ENCODE measurements at places on chromosomes 2 and 18. TPM values are rescaled to one million over a fixed set of nuclear protein-coding genes. Genes with fewer than 3 reads are reported as not detected.

GRCh38 chr2:185145316-185146121 lies 547.2 kb downstream of the ZNF804A start:
- DNase-seq = no peak

DNA sequence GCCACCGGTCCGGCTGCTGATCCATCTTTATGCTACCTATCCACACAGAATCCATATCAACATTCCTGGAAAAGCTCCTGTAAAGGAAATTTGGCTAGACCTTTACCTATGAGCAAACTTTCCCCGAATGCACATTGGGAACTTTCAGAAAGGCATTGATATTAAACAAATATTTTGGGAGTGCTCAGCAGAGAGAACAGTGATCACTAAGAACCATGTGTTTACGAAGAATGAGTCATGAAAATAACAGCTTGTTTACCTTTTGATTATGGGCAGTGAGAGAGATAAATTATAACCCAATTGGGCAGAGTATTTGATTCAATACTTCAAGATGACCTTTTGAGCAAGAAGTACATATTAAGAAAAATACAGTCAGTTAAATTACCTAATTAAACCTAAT lies 189.7 kb upstream of the CDH2 start:
- no peak for DNase-seq

- no peak for DNase-seq
Observed at GRCh38 chr2:227198866-227199265, 34.4 kb downstream of the COL4A3 start.

DNA sequence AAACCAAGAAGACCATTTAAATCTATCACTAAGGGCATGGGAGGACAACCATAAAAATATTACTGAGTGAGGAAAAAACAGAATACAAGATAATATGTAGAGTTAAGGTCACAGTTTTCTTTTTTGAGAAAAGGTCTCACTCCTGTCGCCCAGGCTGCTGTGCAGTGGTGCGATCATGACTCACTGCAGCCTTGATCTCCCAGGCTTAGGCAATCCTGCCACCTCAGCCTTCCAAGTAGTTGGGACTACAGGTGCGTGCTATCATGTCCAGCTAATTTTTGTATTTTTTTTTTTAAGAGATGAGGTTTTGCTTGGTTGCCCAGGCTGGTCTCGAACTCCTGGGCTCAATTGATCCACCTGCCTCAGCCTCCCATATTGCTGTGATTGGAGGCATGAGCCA lies 24.0 kb downstream of the POLR1A start:
- no peak for DNase-seq

- no peak for DNase-seq
Observed at GRCh38 chr2:174195253-174195652, 53.1 kb downstream of the OLA1 start.

DNA sequence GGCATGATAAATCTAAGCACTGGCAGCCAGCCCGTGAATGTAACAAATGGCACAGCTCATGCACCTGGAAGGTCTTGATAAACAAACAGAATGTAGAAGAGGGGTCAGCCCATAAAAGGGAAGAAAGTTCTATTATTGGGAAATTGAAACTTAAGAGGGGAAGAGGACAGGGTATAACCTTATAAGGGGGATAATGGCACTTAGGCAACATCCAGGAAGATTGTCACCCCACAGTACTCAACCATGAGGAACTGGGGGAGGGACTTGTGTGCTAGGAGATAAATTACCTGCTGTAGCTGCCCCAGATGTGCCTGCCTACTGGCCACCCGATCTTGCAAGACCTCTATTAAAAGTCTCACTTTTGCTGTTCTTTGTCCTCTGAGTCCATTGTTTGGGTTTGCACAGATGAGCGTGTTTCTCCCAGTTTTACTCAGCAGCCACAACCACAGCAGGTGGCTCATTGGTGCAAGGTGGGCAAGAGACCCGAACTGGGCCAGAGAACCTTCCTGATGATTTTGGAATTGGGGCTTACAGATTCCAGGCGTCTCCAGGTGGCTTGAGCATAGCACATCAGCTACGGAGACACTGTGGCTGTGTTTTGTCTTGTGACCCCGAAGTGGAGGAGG lies 79.0 kb upstream of the TAF1B start:
- no peak for DNase-seq

DNA sequence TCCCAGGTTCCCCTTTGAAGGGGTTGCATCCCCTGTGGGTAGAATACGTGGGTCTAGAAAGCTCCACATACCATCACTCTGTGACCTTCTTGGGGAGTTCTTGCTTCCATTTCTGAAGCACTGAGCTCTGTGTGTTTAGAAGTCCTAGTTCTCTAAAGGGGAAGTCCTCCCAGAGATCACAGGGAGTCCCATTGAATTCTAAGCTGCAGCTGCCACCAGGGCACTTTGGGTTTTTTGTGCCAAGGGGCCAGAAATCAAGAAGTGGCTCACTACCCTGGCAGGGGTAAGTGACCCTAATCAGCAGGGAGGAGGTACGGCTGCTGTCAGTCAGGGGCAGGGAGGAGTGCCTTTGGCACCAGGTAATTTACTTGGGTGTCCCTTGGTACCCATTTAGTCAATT lies 70.9 kb downstream of the EHD3 start:
- DNase-seq = no peak

GRCh38 chr2:10319892-10320574 lies 17.3 kb downstream of the HPCAL1 start:
- no peak for DNase-seq

GRCh38 chr18:62523631-62524439 lies 1.0 kb downstream of the ZCCHC2 start:
- DNase-seq = peak; percentile 52

- no peak for DNase-seq
Observed at GRCh38 chr2:148720501-148721001, 76.0 kb downstream of the EPC2 start.

- DNase-seq = no peak
Observed at GRCh38 chr2:188580738-188581137, 289.1 kb downstream of the GULP1 start.

DNA sequence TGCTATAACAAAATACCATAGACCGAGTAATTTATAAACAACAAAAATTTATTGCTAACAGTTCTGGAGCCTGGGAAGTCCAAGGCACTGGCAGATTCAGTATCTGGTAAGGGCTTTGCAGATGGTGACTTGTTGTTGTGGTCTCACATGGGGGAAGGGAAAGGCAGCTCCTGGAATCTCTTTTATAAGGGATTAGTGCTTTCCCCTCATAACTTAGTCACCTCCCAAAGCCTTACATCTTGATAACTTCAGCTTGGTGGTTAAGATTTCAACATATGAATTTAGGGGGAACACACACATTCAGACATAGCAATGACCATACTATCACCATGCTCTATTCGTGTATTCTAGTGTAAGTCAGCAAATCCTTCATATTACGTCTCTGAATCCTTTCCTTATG lies 447.6 kb upstream of the TCF4 start:
- no peak for DNase-seq

DNA sequence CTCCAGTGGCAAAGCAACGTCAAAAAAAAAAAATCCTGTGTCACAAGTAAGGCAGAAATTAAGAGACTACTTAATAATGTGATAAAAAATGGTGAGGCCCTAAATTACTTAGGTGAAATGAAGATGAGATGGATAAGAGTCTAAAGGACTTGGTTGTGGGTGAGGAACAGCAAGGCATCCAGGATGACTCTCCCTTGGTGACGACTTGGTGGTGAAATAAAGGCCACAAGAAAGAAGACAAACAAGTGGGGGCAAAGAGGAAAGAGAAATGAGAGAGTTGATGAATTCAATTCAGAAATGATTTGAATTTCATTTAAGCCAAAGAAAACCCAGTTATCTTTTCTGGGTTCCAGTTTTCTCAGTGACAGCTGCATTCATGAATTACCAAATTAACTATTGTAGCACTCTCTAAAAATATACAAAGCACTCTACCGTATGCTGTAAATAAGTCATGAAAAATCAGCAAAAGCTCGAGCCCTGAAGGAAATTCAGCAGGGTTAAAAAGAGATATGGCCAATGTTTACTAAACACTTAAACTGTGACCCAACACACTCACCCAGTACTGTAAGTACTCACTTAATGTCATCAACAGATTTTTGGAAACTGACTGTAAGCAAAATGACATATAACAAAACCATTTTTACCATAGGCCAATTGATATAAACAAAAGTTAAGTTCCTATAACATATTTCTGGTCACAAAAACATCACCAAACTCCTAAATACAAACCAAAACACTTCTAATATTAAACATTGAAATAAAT lies 1.4 kb downstream of the METTL8 start:
- no peak for DNase-seq

GRCh38 chr18:48875942-48876511 lies 74.7 kb downstream of the SMAD7 start:
- DNase-seq = peak; percentile 47

DNA sequence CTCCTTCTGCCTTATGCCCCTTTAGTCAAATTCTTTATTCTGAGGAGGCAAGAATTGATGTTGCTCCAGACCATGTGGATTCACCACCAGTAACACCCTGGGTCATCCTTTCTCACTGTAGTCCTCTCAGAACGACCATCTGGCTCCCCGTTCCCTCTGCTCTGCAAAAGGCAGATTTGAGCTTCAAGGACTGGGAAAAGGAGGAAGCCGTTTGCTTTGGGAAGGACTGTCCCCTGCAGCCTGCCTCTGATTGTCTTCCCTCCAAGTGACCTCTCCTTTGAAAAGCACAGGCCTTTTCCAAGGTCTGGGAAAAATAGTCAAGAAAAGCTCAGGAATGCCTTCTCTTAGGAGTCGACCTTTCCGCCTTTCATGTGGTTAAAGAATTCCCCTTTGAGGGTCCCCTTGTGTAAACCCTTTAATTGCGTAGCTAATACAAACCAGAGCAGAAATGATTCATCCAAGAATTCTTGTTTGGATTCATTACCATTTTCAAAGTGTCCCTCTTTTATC lies 130.1 kb upstream of the COPS8 start:
- peak; percentile 25 for DNase-seq

GRCh38 chr2:21330786-21331391 lies 207.1 kb downstream of the TDRD15 start:
- DNase-seq = no peak

DNA sequence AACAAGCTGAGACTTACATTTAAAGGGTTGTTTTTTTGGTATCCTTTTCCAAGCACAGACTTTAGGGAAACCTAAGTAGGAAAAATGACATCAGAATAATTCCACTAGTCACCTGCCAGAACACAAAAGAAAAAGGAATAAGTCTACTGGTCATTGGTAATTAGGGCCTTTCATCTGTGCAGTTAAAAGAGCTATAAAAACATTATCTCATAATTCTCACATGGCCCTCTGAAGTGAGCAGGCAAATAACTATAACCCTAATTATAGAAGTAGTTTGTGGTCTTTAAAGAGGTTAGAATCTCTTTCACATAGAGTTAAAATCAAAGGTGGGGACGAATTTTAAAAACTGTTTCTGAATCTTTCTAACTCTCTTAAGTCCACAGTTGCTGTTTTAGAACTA lies 111.1 kb upstream of the B3GNT2 start:
- DNase-seq = no peak

- DNase-seq = no peak
Observed at GRCh38 chr18:13623348-13623747, 103.0 kb downstream of the FAM210A start.

DNA sequence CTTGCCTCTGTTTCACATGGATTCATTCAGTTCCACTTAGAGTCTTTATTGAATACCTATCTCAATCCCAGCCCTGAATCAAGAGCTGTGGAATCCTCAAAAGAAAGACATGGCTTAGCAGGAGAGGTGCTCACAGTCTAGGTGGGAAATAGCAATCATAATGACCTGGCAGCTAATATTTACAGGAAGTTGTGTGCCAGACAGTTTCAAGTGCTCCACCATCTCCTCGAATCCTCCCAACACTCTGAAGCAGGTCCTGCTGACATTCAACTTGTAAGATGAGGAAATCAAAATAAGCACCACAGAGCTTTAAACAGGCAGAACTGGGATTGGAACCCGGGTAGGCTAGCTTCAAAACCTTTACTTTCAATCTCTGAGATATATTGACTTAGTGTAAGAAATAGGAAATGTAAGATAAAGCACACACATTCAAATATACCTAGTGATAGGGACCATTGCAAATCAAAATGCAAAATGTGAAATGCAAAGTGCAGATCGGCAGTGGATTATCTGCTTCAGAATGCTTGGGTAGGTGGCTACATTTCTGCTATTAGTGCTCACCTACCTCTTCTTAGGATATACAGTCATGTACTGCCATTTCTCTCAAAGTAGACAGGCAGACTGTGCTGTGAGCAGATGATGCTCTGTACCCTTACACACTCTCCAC lies 182.0 kb downstream of the PRKCE start:
- no peak for DNase-seq

- no peak for DNase-seq
Observed at GRCh38 chr2:107281637-107282036, 395.7 kb upstream of the ST6GAL2 start.

GRCh38 chr2:128365217-128365905 lies 46.7 kb upstream of the HS6ST1 start:
- DNase-seq = no peak

DNA sequence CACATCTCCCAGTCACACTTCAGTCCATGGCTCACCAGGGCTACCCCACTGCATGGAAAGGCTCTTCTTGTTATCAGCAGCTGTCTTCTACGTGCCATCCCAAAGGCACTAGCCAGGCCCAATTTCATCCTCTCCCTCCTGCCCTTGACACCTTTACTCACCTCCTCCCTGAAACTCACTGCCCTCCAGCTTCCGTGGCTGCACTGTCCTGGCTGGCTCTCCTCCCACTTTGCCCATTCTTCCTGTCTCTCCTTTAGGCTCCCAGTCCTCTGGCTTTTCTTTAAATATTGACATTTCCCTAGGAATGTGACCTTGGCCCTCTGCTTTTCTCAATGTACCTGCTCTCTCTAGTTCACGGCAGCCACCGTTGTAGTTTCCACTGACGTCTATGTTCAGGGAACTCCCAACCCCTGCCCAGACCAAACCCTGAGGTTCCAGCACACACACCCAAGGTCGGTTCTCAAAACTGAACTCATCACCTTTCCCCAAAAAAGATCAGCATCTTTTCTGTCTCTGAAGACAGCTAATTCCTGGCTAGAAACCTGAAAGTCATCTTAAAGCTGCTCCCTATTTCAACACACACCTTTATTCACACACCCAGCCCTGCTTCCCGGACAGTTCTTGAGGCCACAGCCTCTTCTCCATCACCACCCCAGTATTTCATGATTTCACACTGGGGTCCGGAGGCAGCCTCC lies 36.7 kb downstream of the WDFY1 start:
- DNase-seq = no peak

GRCh38 chr2:24930768-24931167 lies 10.7 kb upstream of the ADCY3 start:
- DNase-seq = no peak

- DNase-seq = no peak
Observed at GRCh38 chr18:56678836-56679565, 27.8 kb downstream of the WDR7 start.

MTCL1 gene
- 36.9 TPM for total RNA-seq

FHL2 gene
- 17.8 TPM for total RNA-seq

IL18R1 gene
- total RNA-seq = 0.07 TPM

CEBPZOS gene
- 13.6 TPM for total RNA-seq

CD207 gene
- total RNA-seq = not detected

All from neural progenitor cell (in vitro differentiated cells).